Common myeloid progenitor, CD34-positive (primary cell): ENCODE measurements at places on chromosomes 3 and 15.

DNA sequence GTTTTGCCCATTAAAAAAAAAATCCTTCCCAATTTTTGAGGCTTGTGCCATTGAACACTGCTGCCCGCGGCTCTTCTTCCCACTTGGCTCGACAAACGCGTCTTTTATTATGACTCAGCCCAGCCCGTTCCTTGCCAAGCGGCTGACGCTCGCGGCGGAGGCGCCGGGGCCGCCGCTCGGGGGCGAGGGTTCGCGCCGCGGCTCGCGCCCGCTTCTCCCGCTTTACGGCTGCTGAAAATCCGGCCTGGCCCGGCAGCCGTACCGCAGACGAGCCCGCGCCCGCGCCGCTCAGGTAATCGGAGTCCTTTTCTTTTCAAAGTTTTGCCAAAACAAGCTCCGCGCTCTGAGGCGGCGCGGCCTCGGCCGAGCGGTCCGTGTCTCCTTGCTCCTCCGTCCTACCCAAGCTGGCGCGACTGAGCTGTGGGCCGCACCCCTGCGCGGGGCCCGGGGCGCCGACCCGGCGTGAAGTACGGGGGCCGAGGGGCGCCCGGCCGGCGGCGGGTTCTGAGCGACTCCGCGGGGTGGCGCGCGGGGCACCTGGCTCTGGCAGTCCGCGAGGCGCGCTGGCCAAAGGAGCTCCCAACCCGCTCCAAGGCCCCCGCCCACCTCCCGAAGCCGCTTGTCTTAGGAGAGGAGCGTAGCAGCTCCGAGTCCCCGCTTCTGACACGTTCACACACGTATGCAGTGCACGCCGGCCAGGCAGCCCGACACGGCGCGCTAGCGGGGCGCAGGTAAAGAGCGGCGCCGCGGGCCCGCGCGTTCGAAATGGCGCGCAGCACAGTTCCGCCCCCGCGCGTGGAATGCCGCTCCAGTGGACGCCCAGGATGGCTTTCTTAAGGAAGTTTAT, 418.2 kb upstream of the NAALADL2 start:
- peak; percentile 94 for DNase-seq

GRCh38 chr3:58874248-58874741, 175.5 kb downstream of the CFAP20DC start:
- peak; percentile 45 for DNase-seq

DNA sequence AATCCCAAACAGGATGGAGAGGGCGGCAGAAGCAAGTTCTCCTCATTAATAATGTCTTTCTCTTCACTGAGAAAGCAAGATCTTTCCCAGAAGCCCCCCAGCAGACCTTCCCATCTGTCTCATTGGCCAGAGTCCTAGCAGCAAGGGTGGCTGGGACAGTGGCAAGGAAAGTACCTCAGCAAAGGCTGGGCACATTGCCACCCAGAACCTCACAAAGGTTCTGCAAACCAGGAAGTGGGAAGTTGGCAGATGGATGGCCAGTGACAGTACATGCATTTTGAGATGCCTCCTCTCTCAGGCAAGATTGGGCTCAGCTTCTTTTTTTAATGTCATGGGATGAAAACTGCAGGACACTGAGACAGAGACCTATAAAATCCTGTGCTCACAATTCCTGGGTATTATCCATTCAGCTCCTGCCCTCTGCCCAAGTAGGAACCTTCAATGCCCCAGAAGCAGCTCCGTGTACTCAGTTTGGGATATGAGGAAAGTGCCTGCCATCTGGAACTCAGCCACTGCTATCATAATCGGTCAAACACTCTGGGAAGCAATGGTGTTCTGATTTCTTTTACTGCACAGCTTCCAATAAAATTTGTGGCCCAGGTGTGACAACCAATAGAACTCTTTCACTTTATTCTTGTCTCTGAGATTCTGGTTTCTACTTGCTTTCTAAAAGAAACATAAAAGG, 25.5 kb downstream of the DPH3 start:
- DNase-seq: no peak

DNA sequence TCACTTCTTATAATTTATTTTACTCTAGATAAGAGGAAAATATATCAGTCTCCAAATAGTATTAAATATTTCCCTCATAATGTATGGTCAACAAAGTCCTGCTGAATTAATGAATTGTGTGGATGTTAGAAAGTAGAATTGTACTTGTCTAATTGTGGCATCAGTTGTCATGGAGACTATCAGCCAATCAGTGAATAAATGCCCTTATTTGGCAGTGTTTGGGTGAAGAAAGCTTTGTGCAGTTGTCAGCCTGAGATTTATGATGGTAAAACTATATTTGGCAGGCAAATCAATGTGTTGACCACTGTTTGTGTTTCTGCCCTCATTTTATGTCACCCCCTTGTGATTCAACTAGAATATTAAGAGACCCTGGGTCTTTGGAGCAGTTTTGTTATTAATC, 293.6 kb upstream of the MDFIC2 start:
- DNase-seq: peak; percentile 8

GRCh38 chr15:58585693-58586443, 154.1 kb downstream of the LIPC start:
- peak; percentile 23 for DNase-seq

GRCh38 chr3:27667751-27668150, 54.4 kb downstream of the EOMES start:
- DNase-seq: no peak

DNA sequence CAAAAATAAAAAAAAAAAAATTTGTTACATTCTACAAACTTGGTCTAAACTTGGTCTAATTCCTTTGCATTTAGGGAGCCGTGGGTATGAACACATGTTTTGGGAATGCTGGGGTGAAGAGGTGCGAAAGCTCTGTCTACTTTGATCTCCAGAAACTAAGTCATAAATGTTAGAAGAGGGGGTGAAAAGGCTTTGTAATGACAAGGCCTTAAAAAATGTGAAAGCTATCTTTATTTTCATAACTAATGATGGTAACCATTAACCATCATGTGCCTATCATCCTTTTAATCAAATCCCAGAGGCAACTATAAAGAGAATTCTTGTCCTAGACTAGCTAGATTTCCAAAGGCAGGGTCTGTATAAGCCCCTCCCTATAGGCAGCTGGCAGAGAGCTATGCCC, 60.9 kb downstream of the PRICKLE2 start:
- no peak for DNase-seq

- DNase-seq: peak; percentile 59
Measured at GRCh38 chr3:129343643-129344360, 65.1 kb downstream of the HMCES start.

GRCh38 chr3:164371681-164372080, 706.6 kb downstream of the SI start:
- DNase-seq: no peak

GRCh38 chr3:171586274-171586673, 126.1 kb upstream of the TNIK start:
- no peak for DNase-seq

- DNase-seq: no peak
Measured at GRCh38 chr3:47017504-47018268, 38.2 kb downstream of the NBEAL2 start.

- no peak for DNase-seq
Measured at GRCh38 chr3:194757647-194758061, 72.0 kb downstream of the FAM43A start.

DNA sequence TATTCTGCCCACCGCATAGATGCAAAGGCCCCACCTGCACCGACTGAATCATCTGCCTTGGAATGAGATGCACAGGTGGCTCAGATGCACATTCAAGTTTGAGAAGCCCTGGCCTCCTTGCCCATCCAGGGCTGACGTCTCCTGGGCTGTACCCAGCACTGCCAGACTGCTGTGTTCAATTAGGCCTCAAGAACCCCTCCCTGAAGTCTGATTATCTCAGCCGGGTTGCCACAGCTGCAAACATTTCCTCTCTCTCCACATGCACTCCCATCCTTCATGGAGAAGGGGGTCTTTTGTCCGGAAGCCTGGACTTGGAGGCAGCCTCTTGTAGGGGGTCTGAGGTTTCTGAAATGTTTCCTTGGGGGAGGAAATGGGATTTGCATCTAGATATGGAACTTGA, 459.4 kb upstream of the PROK2 start:
- no peak for DNase-seq

GRCh38 chr3:177443469-177443868, 246.2 kb upstream of the TBL1XR1 start:
- DNase-seq: no peak

DNA sequence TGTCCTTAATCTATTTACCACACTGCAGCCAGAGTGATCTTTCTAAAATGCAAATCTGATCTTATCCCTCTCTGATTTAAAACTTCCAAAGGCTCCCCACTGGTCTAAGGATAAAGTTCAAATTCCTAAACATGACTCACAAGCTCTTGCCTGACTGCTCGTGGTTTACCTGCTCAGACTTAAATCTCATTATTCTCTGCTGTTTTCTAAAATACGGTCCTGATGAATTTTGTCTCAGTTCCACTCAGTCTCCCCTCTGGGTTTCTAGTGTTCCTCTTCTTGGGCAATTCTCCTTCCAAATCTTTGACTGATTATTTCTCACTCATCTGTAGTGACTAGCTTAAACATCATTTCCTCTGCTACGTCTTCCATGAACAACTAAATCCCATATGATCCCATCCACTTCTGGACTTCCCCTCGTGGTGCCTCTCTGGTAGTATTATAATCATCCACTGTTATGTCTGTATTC, 108.3 kb downstream of the P3H2 start:
- DNase-seq: no peak

DNA sequence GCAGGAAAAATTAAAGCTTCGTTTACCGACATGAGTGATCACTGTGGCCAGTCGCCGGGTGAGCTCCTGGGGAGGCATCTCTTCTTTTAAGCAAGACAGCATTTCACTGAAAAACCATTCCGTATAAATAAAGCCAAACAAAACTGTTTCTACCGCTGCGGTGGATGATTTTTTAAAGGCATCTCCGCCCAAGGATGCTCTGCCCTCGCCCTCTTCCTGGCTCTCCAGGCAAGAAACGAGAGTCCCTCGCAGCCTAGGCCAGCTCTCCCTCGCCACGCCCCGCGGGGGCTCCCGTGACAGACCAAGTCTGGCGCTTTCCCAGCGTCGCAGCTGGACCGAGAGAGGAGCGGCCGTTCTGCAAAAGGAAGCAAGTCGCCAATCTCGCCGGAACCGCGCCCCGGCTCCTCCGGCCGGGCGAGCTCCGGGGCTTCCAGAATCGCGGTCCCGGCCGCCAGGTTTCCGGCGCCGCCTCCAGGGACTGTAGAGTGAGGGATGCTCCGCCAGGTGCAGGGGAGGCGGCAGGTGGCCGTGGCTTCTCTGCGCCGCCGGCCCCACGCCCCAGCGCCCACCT, 458 bp downstream of the MCF2L2 start:
- peak; percentile 70 for DNase-seq

- no peak for DNase-seq
Measured at GRCh38 chr15:73857193-73857920, 16.0 kb upstream of the TBC1D21 start.

- no peak for DNase-seq
Measured at GRCh38 chr15:71526060-71526820, 284.1 kb upstream of the NR2E3 start.

DNA sequence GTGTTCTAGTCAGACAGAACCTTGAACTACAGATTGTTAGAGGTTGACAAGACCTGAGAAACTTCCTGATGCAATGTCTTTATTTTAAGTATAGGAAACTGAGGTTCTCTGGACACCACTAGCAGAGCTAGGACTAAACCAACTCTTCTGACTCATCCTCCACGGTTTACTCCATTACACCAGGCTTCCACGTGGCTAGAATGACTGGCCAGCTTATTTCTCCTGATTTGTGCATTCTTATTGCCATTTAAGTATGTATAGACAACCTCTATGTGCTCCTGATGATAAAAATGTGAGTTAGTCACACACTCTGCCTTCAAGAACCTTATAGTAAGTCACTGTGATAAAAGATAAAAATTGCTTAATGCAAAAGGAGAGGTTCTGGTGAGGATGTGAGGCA, 182.7 kb downstream of the MEX3B start:
- DNase-seq: no peak

- DNase-seq: no peak
Measured at GRCh38 chr15:68667800-68668625, 89.2 kb downstream of the CORO2B start.

GRCh38 chr3:28345690-28346089, 2.8 kb upstream of the ZCWPW2 start:
- no peak for DNase-seq

GRCh38 chr3:129228891-129229585, 20.4 kb upstream of the COPG1 start:
- no peak for DNase-seq

DNA sequence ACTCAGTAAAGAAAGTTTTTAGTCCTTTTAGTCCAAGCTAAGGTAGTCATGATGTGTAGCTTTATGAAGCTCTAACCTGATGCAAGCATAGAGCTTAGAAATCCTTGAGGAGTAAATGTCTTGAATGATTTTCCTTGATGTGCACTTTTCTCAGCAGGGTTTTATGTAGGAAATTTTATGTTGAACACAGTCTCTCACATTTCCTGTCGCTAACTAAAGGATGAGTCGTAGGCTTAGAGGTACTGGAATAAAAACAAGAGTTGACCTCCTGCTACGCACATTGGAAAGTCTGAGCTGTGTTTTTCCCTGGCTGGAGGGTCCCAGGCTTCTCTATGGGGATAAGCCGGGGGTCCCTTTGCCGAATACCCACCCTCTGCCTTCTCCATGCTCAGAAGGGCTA, 34.7 kb upstream of the ZPLD1 start:
- no peak for DNase-seq

DNA sequence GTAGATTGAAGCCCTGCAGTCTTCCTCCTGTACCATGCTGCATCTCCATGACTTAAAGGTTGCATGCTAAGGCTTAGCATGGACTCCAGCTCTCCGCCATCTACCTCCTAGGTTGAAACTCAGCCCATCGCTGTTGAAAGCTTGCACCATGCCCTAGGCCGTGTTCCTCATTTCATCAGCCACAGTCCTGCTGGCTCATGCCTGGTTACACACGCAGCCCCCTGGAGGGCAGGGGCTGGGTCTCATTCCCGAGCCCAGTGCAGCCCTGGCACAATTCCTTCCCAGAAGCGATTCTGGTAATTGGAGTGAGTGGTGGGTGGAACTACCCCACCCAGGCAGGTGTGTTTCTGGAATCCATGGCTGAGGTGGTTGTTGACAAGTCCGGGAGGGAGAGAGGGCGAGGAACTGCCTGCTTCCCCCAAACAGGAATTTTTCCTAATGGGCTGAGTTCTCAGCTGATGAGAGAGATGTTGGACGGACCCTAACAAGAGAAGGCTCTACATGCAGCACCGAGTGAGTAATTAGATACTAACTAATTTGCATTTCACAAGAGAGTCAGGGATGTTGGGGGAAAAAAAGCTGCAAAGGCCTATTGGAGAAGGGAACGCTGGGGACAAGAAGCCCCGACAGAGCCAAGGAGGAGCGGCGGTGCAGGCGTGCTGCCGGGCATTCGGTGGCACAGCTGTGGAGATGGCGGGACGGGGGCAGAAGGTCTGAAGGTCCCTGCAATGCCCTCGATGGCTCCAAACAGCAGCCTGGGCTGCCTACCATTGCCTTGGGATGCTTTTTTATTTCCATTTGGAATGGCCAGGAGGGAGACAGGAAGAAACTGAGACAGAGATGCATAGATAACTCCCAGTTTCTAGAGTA, 92.3 kb upstream of the TLE3 start:
- no peak for DNase-seq
